ENCODE measurements at places on chromosomes 6 and 20.

- no peak for DNase-seq
Observed at GRCh38 chr6:125528621-125529041, 220.8 kb upstream of the HEY2 start.

GRCh38 chr6:136644597-136644952 lies 94.4 kb upstream of the MAP7 start:
- DNase-seq, result no peak

DNA sequence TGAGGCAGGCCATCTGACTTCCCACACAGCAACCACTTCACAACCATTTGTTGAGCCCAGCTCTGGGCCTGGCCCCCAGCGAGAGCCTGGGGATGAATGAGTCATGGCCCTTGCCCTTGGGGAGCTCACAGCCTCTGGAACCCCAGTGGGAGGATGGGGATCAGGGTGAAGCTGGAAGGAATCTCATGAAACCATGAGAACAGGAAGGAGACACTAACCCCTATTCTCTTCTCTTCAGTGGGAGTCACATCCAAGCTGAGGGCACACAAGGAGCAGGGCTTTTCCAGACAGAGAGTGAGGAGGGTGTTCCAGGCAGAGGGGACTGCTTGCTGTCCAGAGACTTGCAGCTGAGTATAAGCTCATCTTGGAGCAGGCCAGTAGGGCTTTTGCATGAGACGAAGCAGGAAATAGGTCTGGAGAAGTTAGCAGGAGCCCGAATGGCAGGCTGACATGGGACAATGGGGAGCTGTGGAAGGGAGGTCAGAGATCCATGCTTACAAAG lies 7.5 kb downstream of the FOXS1 start:
- no peak for DNase-seq

DNA sequence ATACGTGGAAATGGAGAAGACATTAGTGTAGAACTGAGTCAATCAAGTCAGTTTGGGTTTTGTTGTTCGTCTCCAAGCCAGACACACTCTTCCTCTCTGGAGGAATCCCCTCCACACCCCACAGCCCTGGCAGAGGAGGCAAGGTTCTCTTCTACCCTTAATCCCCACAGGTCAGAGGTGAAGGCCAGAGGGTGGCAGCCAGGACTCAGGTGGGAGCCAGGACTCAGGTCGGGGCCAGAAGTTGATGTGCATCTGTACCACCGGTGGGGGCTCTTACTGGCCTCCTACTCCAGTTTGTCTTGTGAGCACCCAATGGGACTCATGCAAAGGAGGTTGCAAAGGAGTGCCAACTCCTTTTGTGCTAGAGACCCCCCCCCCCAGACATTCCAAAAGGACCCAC lies 126.4 kb downstream of the TBXT start:
- no peak for DNase-seq

GRCh38 chr6:42520786-42521607 lies 42.8 kb upstream of the UBR2 start:
- no peak for DNase-seq

- no peak for DNase-seq
Observed at GRCh38 chr6:12249541-12250382, 40.4 kb upstream of the EDN1 start.

DNA sequence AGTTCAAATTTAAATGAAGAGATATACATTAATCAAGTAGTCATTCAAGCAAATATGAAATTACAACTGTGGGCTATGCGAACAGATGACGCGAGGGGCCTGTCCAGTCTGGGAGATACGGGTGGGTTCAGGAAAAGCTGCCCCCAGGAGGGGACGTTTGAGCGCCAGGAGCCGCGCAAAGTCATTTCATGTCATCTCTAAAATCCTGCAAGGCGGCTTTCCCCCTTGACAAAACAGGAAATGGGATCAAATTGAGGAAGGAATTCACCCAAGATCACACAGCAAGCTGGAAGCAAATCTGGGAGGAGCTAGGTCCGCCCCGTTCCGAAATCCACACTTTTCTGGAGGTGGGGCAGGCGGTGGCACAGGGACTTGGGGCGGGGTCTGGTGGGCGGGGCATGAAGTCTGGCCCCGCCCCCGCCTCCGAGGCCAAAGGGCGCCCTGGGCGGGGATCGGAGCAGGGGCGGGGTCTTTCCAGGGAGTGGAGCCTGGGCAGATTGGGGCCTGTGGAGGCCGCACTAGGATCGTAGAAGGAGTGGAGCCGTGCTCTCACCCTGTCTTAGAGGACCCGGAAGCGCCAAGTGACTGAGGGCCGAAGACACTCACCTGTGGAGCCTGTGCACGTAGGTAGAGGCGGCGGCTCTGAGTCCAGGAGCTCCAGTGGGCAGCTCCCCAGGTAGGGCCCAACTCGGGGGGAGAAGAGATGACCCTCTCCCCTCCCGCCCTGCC lies at the start of gene LPIN3:
LPIN3 (plus strand) TSS at position 495 of the 729 bp plus-strand sequence. CDS start 4,983 bp downstream, outside the sequence.
- no peak for DNase-seq

- DNase-seq, result no peak
Observed at GRCh38 chr6:6837541-6838080, 249.1 kb downstream of the LY86 start.

- no peak for DNase-seq
Observed at GRCh38 chr20:905396-905961, 10.7 kb downstream of the ANGPT4 start.

- DNase-seq, result no peak
Observed at GRCh38 chr20:51528263-51529027, 14.1 kb downstream of the NFATC2 start.

- DNase-seq, result no peak
Observed at GRCh38 chr20:884983-885952, 30.9 kb downstream of the ANGPT4 start.

DNA sequence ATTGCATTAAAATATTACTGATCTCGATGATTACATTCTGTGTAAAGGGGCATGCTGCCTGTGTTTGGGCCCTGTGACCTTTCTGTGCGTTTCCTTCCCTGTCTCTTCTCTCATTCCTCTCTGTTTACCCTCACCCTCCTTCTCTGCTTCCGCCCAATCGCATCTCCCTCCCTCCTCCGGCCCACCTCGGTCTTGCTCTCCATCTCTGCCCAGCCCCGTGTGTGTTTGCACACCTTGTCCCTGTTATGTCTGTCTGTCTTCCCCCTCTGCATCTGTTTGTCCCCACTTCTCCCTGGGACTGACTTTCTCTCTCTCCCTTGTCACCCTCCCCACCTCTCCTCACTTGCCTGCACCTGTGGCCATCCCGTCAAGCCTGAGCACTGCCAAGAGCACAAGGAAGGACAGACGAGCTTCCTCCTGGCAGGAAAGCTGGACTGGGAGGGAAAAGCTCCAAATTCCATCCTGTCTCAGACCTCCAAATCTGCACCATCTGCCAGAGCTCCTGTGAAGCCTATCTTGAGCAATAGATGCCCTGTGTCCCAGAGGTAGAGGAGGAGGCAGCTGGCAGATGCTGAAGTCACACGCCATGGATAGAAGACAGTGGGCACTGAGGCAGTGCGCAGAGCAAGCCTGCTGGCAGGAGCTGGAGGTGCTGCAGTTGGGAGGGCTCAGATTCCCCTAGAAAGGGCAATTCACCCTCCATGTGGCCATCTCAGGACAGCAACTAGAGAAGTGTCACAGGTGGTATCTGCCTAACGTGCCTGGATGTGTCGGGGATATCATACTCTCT lies 172.3 kb downstream of the PTPRT start:
- DNase-seq, result no peak

GRCh38 chr6:72798196-72798595 lies 176.3 kb downstream of the KCNQ5 start:
- no peak for DNase-seq

DNA sequence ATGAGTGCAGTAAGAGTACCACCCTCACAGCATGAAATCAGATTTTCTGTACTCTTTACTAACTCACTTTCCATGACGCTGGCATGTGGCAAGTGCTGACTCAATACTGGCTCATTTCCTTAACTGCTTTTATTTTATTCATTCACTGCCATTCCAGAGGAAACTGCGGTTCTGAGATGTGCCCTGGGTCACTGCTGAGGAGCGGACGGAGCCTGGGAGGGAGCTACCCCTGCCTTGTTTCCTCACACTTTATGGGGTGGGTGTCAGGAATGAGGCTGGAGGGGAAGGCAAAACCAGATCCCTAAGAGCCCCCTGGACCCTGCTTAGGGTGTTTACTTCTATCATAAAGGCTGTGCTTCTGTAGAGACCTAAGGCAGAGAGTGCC lies 14.4 kb downstream of the NT5E start:
- no peak for DNase-seq

DNA sequence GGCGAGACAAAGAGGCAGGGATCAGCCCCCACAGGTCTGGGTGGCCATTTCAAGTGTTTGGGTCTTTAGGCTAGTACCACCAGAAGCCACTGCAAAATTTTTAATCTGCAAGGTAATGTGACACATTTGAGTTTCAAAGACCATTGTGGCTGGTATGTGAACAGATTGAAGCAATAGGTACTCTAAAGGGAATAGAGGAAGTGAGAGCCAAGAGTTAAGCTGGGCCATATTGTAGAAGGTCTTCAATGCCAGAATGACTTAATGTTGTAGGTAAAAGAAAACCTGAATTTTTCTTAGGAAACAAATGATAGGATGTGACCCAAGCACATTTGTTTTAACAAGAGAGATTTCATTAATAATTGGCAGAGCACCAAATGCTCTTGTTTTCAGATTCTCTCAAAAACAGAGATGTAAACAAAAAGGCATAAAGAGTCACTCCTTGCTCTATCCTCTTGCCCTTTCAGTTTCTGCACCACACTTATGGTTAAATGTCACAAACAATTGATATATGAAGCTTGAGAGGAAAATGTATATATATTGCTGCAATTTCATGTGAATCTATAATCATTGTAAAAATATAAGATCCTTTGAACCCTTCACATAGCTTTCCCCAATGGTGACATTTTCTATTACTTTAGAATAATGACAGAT lies 307.1 kb upstream of the PLN start:
- DNase-seq, result no peak

GRCh38 chr6:152218887-152219286 lies 411.4 kb downstream of the ESR1 start:
- DNase-seq, result no peak

DNA sequence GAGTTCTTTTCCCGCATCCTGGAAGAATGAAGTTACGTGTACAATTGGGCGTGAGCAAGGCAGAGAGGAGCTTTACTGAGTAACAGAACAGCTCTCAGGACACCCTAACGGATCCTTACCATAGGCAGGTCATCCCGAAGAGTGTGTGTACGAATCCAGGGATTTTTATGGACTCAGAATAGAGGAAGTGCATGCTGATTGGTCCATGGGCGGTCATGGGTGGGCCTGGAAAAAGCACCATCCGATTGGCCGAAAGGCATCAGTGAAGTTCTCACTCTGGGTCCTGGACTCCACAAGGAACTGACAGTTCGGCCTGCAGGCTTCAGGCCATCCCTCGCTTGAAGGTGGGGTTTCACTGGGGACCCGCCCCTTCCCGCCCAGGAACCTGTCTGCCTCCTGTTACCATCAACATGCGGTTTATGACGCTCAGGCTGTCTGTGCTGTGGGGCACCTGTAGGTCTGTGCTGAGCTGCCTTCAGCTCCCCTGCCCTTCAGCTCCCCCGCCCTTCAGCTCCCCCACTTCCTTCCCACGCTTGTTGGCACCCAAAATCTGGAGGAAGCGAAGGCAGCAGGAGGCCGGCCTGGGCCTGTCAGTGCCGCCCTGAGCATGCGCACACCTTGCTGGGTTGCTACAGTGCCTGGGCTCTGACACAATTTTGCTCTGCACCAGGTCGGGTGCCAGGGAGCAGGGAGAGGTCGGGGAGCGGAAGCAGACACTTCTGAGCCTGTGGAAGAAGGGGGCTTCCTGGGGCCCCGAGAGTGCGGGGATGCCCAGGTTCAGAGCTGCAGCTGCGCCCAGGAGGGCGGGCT lies 57.9 kb upstream of the MANEA start:
- DNase-seq, result no peak

- no peak for DNase-seq
Observed at GRCh38 chr6:43173591-43174262, 2.7 kb downstream of the SRF start.

DNA sequence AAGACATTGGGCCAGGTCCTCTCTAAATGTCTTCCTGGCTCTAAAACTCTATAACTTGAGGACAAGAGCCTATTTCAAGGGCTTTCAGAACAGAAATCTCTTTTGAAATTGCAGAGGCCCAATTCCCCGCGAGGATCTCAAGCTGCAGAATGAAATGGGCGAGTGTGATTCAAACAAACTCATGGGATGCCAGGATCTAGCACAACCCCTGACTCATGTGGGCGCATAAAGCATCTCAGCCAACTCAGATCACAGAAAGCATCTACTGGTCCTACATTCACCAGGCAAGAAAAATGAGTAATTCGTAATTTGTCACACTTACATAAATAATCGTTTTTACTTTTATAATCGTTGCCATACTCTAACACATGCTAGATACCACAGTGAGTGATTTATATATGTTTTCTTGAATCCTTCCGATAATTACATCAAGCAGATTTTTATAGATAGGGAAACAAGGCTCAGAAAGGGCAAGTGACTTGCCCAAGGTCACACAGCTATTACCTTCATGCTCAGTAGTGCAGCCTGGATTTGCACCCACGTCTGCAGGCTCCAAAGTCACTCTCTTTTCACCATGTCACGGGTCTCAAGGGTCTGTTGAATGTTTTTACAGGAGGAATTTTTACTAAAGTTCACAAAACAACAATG lies 26.2 kb downstream of the FOXF2 start:
- DNase-seq, result no peak

DNA sequence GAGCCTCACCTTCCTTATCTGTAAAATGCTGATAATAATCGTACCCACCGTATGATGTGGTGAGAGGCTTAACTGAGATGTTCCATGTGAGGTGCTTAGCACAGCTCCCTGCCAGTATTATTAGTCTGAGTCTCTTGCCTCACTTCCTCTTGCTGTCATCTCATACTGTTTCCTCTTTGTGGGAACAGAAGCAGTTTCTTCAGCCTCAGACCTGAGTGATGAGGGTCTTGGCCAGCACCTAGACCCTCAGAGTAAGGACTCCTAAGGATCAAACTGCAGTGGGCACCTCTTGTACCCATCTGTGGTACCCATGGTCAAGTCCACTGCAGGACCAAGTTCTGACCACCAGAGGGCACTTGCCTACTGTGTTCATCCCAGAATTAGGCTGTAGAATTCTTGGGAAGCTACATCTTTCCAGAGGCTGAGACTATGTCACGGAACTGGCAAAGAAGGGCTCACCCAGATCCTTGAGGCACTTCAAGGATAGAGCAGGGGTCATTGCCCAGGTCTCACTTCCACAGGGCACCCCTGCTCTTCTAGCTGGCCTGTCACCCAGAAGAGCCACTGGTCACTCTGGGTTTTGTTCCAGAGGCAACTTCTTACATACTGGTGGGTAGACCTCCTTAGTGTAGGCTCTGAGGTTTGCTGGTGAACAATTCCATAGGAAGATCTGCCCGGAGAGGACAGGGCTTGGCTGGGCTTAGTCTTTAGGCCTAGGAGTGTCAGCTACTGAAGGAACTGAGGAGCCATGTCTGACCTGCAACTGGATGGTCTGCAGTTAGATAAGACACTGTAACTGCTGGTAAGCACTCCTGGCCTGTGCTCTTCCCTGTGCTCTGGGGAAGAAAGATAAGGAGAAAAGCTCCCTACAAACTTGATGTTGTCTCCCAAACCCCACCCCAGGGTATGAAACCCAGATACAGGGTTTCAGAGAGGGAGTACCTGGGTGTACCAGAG lies 20.6 kb upstream of the SGK2 start:
- peak; percentile 47 for DNase-seq

Measured in D721Med (cell line).